GM23248 (cell line): ENCODE measurements at places on chromosomes 4 and X. TPM values are rescaled to one million over a fixed set of nuclear protein-coding genes. Genes with fewer than 3 reads are reported as not detected.

GRCh38 chrX:14303891-14304290, 225.4 kb upstream of the GLRA2 start:
- no peak for DNase-seq

The TMEM144 gene
- 1.1 and 1.6 TPM in 2 replicates for polyA plus RNA-seq

The SLC10A6 gene
- not detected in 2 replicates for polyA plus RNA-seq

GRCh38 chr4:175419236-175419718, 392.8 kb downstream of the GPM6A start:
- DNase-seq = peak; percentile 96

The NXF2 gene
- polyA plus RNA-seq = not detected in 2 replicates

DNA sequence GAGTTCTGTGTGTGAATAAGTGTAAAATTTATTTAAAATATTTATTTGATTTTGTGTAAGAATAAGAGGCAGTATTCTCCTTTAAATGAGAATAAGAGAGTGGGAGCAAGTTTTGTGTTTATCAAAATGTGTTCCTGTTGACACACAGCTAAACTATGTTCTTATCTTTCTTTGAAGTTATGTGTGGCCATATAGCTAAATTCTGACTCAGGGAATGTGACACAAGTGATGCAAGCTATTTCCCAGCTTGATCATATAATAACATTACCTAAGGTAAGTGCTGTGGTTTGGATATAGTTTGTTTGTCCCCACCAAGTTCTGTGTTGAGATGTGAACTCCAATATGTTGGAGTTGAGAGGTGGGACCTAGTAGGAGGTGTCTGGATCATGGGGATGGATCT, 740.0 kb upstream of the IGFBP7 start:
- DNase-seq = no peak

The HEPH gene
- polyA plus RNA-seq = 14.3 and 15.2 TPM in 2 replicates

DNA sequence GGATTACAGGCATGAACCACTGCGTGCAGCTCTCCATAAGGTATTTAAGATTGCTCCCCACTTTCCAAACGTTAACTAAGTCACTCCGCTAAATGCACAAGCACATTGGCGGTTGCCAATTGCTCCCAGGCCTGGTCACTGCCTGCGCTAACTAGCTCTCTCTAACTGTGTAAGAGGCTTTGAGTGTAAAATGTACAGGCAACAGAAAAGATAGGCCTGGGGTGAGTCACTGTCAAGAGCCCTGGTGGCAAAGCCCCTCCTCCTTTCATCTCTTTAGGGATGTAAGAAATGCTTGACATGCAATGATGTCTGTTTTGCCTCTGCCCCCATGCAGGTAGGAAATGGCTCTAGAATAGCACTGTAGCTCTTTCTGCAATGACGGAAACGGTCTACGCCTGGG, 329.7 kb upstream of the GATB start:
- DNase-seq = no peak

DNA sequence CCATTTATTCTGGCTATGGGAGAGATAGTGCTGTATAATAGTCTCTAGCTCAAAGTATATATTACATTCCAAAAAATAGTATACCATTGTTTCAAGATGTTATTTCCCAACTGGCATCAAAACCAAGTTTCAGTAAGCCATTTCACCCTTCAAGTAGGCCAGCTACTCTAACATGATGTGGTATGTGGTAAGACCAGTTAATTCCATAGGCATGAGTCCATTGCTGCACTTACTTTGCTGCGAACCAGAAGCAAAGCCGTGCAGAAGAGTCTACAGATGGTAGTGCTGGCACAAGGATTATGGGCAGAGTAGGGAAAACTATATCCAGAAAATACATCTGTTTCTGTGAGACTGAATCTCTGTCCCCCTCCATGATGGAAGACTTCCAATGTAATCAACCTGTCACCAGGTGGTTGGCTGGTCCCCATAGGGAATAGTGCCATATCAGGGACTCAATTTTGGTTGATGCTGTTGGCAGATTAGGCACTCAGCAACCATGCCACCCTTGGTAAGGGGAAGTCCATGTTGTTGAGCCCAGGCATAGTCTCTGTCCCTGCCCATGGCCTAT, 49.8 kb upstream of the HSD17B10 start:
- peak; percentile 76 for DNase-seq

GRCh38 chr4:172009446-172010230, 196.4 kb downstream of the GALNTL6 start:
- DNase-seq = no peak

The ADAMTS3 gene
- 0.20 and 0.44 TPM in 2 replicates for polyA plus RNA-seq

DNA sequence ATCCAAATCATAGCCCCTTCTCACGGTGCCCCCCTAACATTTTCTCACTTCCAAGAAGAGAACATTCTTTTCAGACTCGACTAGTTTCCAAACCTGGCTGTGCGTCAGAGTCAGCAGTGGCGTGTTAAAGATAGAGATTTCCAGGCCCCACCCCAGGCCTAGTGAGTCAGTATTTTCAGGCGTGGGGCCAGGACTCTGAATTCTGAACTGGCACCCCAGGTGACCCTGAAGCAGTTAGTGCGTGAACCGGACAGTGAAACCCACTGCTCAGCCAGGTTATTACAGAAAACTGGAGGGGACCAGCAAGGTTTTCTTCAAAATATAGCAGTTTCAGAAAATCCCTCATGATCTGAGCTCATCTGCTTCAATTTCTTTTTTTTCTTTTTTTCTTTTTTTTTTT, 35.0 kb upstream of the BCOR start:
- DNase-seq = peak; percentile 89

The CABS1 gene
- not detected in 2 replicates for polyA plus RNA-seq

- no peak for DNase-seq
Observed at GRCh38 chr4:55121246-55121645, 4.1 kb downstream of the KDR start.

The ARHGEF38 gene
- polyA plus RNA-seq = not detected in 2 replicates

The TRIM2 gene
- polyA plus RNA-seq = 10.7 and 12.3 TPM in 2 replicates

The UGT2A1 gene
- polyA plus RNA-seq = not detected in 2 replicates

- DNase-seq = no peak
Observed at GRCh38 chr4:24241511-24241910, 342.8 kb downstream of the DHX15 start.

DNA sequence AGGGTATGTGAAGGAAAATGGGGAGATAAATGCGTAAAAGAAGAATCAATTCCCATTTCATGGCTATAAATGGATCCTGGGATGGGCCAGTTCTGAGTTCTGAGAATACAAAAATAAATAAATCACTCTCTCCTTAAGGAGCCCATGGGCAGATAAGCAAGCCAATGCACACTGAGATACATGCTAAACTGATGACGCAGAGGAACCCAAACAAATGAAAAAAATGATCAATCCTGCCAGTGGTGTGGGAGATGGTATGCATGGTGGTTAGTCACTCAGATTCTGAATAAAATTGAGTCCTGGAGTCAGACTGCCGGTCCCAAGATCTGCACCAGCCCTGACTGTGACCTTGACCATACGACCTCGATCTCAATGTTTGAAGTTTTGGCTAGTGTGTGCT, 59.7 kb downstream of the NEIL3 start:
- DNase-seq = peak; percentile 53

DNA sequence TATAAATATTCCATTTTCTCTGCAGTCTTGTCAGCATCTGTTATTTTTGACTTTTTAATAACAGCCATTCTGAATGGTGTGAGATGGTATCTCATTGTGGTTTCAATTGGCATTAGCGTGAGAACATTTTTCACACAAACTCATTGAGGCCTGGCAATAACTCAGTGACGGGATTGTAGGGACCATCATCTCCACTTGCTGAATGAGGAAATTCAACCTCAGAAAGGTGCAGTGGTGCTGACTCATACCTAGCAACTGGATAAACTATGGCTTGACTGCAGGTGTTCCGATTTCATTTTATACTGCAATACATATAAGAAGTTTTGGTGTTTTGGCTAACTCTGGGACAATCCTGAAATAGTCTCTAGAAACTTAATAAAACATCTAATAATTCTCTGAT, 88.3 kb upstream of the DDIT4L start:
- no peak for DNase-seq

DNA sequence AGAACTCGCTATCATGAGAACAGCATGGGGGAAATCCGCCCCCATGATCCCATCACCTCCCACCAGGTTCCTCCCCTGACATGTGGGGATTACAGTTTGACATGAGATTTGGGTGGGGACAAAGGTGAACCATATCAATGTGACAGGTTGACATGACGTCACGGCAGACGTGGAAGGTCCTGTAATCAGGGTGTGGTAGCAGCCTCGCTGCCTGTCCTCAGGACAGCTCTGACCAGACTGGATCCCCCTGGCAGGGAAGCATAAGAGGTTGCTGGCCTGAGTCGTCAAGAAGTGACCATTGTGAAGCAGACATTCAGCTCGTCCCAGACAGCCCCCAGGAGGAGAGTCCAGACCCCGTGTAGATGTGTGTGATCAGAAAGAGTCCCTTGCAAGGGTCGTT, 104.6 kb downstream of the TNIP2 start:
- DNase-seq = no peak

DNA sequence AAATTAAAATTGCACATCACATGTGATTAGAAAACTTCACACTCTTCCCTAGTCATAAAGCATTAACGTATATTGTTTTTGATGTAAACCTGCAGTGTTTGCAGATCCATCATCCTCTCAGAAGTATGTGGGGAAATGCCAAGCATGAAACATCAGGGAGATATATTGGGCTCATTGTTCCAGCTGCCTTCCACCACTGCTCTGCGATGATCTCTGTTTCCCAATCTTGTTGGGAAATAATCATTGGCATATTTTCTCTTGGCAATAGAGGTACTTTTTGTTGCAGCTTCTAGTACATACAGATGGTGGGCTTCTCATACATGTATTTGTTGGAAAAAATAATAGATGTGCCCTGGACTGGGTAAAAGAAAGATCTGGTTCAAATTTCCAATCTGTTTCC, 466.3 kb upstream of the HS3ST1 start:
- DNase-seq = no peak

GRCh38 chr4:77344784-77345183, 187.8 kb downstream of the CCNG2 start:
- no peak for DNase-seq

- DNase-seq = no peak
Observed at GRCh38 chr4:1169691-1170096, 2.7 kb downstream of the SPON2 start.

- DNase-seq = peak; percentile 2
Observed at GRCh38 chr4:79575709-79576428, 167.8 kb upstream of the GK2 start.

- DNase-seq = peak; percentile 53
Observed at GRCh38 chr4:28369499-28369898, 1508.9 kb downstream of the STIM2 start.

The MAGEE1 gene
- polyA plus RNA-seq = 0.39 and 0.60 TPM in 2 replicates

The LIAS gene
- 5.6 and 6.8 TPM in 2 replicates for polyA plus RNA-seq

The FAM47A gene
- polyA plus RNA-seq = not detected in 2 replicates

The BTC gene
- not detected in 2 replicates for polyA plus RNA-seq

DNA sequence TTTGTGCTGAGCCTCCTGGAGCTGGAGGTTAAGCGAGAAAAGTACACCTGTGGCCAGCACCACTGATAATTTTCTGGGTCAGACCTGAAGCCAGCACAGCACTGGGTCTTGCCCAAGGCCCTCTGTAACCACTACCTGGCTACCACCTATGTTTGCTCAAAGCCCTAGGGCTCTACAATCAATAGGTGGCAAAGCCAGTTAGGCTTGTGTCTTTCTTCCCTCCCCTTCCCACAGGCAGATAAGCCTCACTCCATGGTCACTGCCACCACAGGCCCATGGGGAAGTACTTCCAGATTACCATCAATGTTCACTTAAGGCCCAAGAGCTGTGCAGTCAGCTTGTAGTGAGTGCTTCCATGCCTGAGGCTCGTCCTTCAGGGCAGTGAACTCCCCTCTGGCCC, 35.2 kb upstream of the ARMCX4 start:
- DNase-seq = no peak

The CCNI gene
- polyA plus RNA-seq = 158 and 166 TPM in 2 replicates

GRCh38 chrX:144259054-144259453, 375.2 kb downstream of the UBE2NL start:
- DNase-seq = no peak

DNA sequence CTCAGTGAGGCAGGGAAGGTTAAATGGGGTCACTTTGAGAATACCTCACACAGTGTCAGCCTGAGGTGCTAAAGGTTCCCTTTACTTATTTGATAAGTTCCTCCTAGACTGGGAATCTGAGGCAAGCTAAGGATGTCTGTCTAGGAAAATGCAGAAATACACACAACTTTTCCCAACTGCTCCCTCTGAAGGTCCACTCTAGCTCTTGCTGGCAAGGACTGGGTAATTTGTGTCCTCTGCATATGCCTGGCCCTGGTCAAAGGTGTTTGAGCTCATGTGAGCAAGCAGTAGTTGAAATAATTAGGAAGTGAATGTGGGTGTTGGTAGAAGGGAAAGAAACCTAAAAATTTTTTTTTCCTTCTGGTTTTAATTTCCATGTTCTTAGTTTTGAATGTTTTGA, 21.3 kb downstream of the TXLNG start:
- DNase-seq = peak; percentile 63

- no peak for DNase-seq
Observed at GRCh38 chr4:14361084-14361483, 641.2 kb upstream of the CPEB2 start.

DNA sequence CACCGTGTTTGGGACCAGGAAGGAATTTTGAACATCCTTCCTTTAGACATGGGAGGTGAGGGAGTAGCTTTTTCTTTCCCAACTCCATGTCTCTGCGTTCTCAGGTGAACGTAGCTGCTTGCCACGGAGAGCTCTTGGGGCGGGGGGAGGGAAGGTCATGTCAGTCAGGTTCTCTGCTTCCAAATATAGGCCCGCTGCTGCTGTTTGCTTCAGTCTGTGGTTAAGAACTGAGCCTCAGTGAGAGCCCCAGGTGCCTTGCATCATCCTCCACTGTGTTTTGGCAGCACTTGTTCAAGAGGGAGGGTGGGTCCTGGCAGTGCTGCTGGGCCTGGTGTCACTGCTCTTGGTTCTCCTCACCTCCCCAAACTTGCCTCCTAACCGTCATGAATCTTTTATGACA, 46.5 kb downstream of the HADH start:
- DNase-seq = no peak

GRCh38 chr4:96916711-96917110, 1076.8 kb downstream of the PDHA2 start:
- no peak for DNase-seq

The TLR8 gene
- not detected in 2 replicates for polyA plus RNA-seq

DNA sequence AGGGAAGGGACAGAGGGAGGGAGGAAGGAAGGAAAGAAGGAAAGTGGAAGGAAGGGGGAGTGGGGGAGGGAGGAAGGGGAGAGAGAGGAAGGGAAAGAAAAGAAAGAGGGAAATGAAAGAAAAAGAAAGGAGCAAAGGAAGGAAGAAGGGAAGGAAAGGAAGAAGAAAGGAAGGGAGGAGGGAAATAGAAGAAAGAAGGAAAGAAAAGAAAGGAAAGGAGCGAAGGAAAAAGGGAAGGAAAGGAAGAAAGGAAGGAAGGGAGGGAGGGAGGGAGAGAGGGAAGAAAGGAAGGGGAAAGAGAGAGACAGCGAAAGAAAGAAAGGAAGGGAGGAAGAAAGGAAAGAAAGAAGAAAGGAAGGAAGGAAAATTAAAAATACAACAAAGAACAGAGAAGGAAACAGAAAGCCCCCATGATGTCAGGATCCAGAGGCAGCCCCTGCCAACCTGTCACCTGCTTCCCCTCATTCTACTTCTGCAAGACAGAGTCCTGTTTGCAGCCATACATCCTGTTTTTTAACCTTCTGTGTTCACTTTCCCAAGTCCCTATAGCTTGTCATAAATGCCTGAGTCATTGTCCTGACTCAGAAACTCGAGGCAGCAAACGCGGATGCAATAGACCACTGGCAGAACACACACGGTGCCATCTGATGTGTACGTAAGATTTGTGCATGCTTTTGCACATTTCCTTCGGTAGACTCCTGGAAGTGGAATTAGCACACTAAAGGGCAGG, 77.0 kb upstream of the C4orf50 start:
- DNase-seq = peak; percentile 35
